Central memory CD4-positive, alpha-beta T cell (primary cell): ENCODE measurements at places on chromosomes 5 and 9.

DNA sequence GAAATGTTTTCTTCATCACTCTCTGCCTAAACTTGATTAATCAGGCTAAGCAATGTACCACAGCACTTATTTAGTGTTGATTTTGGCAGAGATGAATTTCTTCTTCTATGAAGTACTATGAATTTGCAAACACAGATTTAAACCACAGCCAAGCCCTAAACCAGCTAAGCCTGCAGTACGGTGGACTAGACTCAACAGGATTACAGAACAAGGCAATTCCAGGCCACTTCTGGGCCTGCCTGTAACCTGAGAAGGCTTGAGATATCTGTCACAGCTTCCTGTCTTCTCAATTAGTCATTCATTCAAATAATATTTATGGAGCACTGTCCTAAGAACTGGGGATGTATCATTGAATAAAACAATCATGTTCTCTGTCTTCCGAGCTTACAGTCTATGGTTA lies 32.4 kb upstream of the CAST start:
- no peak for DNase-seq

GRCh38 chr5:34411470-34412346 lies 244.4 kb upstream of the RAI14 start:
- DNase-seq, result no peak

DNA sequence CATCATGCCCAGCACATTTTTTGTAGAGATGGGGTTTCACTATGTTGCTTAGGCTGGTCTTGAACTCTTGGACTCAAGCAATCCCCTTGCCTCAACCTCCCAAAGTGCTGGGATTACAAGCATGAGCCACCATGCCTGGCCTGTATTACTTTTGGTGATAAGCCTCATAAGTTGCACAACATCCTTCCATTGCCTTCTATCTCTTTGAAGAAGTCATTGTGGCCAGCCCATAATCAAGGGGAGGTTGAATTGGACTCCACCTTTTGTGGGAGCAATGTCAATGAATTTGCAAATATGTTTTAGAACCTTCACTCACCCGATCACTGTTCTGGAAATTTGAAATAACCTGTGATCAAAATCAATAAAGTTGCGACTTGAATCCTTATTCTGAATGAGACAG lies 104.3 kb upstream of the CLINT1 start:
- no peak for DNase-seq

GRCh38 chr5:107542428-107542827 lies 128.3 kb downstream of the EFNA5 start:
- no peak for DNase-seq

GRCh38 chr9:116471944-116472506 lies 215.1 kb upstream of the TRIM32 start:
- DNase-seq, result no peak

GRCh38 chr9:29548436-29548835 lies 1975.2 kb upstream of the C9orf72 start:
- DNase-seq, result no peak

GRCh38 chr5:106637275-106637674 lies 1033.5 kb downstream of the EFNA5 start:
- DNase-seq, result no peak

DNA sequence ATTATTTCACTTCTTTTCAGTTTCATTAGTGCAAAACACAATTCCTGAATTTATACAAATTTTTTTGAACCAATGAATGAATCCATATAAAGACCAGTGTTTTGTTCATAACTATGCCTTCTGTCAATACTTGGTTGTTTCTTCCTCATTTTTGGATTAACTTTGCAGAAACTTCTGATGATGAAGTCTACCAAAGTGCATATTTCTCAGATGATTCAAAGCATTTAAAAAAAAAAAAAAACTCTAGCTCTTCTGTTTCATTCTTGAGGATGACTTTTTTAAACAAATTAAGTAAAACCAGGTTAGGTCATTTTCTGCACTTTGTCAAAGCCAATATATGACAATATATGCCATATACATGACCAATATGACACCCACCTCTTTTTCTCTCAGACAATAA lies 92.6 kb downstream of the CHSY3 start:
- no peak for DNase-seq

GRCh38 chr5:54091307-54092130 lies 218.9 kb downstream of the ARL15 start:
- no peak for DNase-seq

DNA sequence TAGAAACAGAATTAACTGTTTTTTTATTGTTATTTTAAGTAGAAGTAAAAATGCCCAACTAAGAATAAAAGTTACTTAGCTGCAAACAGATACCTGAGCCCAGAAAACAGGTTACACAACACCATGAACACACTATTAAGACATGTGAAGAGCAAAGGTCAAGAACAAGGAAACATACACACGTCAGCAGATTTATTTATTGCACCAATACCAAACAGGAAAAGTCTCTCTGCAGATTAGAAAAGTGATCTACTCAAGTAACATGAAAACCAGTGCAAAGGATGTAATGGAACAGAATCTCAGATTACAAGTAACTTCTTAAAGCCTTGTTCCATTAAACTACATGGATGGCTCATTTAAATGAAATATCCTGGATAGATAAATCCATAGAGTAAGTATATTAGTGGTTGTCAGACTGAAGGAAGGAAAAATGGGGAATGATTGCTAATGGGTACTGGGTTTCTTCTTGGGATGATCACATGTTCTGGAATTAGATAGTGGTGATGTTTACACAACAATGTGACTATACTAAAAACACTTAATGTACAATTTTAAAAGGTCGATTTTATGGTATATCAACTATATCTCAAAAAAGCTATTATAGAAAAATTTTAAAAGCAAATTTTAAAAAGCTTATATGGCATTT lies 6.1 kb downstream of the SAR1B start:
- no peak for DNase-seq

DNA sequence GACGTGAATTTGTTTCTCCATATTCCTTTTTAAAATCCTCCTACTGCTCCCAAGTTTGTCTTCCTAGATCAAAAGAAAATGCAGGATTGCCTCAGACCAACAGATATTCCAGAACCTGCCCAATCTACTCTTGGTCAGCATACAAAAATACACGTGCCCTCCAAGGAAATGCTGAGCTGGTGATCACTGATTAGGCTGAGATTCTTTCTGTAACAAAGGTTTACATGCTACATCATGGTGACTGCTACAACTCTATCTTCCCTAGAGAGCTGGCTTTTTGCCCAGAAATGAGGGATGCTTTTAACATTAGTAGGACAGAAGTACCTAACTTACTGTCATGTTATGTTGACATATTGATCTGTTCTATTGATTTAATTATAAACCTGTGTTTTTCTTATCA lies 35.5 kb downstream of the OR2Y1 start:
- DNase-seq, result no peak

DNA sequence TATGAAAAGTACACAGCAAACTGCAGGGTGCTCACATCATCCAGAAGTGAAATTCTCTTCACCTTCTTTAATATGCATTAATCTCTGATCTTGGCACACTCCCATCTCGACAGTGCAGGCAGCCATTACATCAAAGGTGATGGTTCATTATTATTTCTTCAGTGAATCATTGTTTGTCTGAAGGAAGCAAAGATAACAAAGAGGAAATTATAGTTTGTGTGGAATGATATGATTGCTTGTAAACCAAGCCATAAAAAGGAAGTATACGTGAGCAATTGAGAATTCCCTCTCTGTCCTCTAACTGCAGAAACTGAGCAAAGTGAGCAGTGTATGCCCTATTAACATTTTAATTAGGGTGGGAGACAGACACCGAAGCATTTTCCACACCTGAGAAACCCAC lies 171.6 kb upstream of the PPP1R2B start:
- DNase-seq, result no peak

DNA sequence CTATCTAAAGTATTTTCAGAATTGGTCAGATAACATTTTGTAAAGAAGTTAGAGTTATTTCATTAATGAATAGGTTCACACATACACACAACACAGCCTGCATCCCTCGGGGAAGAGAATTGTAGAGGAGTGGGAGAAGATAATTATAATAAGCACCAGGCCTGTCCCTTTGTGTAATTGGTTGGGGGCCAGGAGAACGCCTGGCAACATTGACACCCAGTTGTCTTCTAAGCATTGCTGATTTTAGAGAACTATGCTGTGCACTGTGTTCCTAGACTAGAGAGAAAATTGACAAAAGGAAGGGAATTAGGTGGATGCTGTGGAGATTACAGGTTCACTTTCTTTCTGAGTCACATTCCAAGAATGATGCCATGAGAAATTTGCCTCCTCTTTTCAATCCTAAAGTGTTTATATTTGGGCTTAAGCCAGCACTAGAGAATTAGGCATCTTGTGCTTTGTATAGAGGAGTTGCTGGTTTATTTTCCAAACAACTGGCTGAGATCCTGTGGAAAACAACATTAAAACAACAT lies 247.6 kb downstream of the COX7C start:
- DNase-seq, result no peak

GRCh38 chr5:181184845-181185216 lies 20.2 kb downstream of the TRIM7 start:
- DNase-seq, result no peak

GRCh38 chr5:177327539-177328522 lies 16.1 kb upstream of the MXD3 start:
- no peak for DNase-seq

GRCh38 chr5:173243831-173244305 lies 8.9 kb upstream of the NKX2-5 start:
- DNase-seq, result no peak

DNA sequence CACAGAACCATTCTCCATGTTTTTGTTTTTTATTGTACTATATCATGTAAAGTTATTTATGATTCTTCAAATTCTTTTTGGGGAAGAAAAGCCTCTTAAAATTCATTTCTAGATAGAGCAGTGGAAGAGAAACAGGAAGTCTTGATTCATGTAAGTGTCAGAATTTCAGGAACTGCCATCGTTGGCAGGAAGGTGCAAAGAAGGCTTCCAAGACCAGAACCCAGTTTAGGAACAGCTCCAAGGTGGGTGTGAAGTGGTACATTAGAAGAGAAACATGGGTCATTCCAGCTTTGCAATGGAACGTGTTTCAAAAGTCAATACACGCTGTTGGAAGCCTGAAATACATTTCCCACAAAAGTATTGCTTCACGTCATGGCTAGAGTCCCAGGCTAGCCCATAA lies 14.8 kb downstream of the SAXO1 start:
- DNase-seq, result no peak

- no peak for DNase-seq
Observed at GRCh38 chr9:110659891-110660541, 8.6 kb upstream of the MUSK start.

GRCh38 chr9:100294806-100295205 lies 57.9 kb downstream of the TEX10 start:
- DNase-seq, result no peak

DNA sequence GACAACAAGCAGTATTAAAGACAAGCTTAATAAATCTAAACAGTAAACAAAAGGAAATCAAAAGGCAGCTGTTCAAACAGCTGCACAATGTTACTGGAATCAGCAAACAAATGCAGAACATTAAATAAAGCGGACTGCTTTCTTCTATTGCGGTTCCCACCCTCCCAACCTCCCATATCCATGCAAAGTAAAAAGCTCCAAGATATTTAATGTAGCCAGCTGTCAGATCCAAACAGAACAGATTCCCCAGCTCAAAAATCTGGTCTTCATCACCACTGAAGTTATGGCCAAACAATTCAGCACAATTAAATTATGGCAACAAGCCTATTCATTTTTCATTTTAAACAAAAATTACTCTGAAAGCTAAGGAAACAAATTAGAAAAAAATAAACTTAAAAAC lies 75.9 kb downstream of the SLC38A9 start:
- no peak for DNase-seq
